ENCODE measurements at places on chromosomes 1 and 21. TPM values are rescaled to one million over a fixed set of nuclear protein-coding genes. Genes with fewer than 3 reads are reported as not detected.
A peak's percentile ranks its signal among the peaks of the same experiment; 100 is the strongest.

The DYRK3 gene
- 6.7 TPM for total RNA-seq

The SLC5A3 gene
- total RNA-seq: 14.8 TPM

The VWA5B1 gene
- 1.4 TPM for total RNA-seq

The LRRC39 gene
- total RNA-seq: 0.25 TPM

The ALDH9A1 gene
- 51.6 TPM for total RNA-seq

The RABGGTB gene
- 139 TPM for total RNA-seq

The YIPF1 gene
- total RNA-seq: 21.9 TPM

The TSPAN1 gene
- total RNA-seq: 0.50 TPM

The SLC1A7 gene
- 0.07 TPM for total RNA-seq

The SPRR4 gene
- not detected for total RNA-seq

The VSIG8 gene
- total RNA-seq: not detected

GRCh38 chr1:25575191-25575590 is 31.8 kb downstream of the LDLRAP1 start:
- H3K27me3 ChIP-seq: no peaks in the 10 kb centered on the region
- H3K27ac ChIP-seq: no peak overlapping the region
- DNase-seq: no peak
- H3K4me3 ChIP-seq: no peak overlapping the region
- no peaks in the 10 kb centered on the region for H3K36me3 ChIP-seq

GRCh38 chr1:47592296-47593012 is 154.6 kb downstream of the FOXD2 start:
- peaks cover 6% of the 10 kb centered on the region for H3K4me1 ChIP-seq
- H3K27me3 ChIP-seq: peaks cover 6% of the 10 kb centered on the region
- peak overlapping the region; percentile 67 for H3K4me3 ChIP-seq
- H3K36me3 ChIP-seq: no peaks in the 10 kb centered on the region
- no peak for DNase-seq

GRCh38 chr1:247096544-247096943 is 7.6 kb downstream of the ZNF669 start:
- no peaks in the 10 kb centered on the region for H3K4me1 ChIP-seq

- H3K27ac ChIP-seq: no peak overlapping the region
- peaks cover 6% of the 10 kb centered on the region for H3K27me3 ChIP-seq
- DNase-seq: no peak
- H3K4me1 ChIP-seq: no peaks in the 10 kb centered on the region
- no peak overlapping the region for H3K4me3 ChIP-seq
Observed at GRCh38 chr21:24367936-24368335, 1239.3 kb downstream of the MRPL39 start.

DNA sequence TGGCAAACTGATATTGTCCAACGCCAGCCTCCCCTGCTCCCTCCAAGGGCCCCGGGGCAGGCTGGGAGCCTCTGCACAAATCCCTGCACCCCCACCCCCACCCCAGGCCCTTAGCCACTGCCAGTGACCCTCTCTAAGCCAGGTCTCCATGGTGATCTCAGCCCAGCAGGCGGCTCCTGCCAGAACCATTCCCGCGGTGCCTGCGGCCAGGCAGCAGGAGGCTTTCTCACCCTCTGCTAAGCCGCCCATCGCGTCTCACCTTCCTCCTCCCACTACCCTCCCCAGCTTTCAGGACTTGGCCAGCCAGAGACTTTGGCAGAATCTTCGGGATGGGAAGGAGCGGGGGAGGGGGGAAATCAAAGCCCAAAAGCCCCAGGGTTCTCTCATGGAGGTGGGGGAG is 46.8 kb upstream of the WASF2 start:
- no peaks in the 10 kb centered on the region for H3K27me3 ChIP-seq
- H3K4me1 ChIP-seq: peaks cover 61% of the 10 kb centered on the region

DNA sequence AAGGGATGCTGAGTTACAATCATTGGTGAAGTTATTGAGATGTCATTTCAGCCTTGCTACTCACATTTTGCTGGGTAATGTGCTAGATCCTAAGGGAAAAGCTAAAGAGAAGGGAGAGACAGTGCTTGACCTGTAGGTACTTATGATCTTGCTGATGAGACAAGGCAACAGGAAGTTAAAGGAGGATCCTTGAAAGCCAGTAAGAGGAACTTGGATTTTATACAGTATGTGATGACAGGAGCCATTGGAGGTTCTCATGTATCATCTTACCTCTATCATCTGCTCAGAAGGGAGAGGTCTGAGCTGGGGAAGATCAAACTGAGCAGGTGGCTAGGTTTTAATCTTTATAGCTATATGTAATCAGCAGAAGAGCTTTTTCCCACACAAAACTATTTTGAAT is 6.3 kb downstream of the APOBEC4 start:
- peaks cover 8% of the 10 kb centered on the region for H3K4me1 ChIP-seq
- H3K27me3 ChIP-seq: no peaks in the 10 kb centered on the region
- DNase-seq: no peak
- H3K36me3 ChIP-seq: no peaks in the 10 kb centered on the region
- H3K4me3 ChIP-seq: no peak overlapping the region
- no peak overlapping the region for H3K27ac ChIP-seq

DNA sequence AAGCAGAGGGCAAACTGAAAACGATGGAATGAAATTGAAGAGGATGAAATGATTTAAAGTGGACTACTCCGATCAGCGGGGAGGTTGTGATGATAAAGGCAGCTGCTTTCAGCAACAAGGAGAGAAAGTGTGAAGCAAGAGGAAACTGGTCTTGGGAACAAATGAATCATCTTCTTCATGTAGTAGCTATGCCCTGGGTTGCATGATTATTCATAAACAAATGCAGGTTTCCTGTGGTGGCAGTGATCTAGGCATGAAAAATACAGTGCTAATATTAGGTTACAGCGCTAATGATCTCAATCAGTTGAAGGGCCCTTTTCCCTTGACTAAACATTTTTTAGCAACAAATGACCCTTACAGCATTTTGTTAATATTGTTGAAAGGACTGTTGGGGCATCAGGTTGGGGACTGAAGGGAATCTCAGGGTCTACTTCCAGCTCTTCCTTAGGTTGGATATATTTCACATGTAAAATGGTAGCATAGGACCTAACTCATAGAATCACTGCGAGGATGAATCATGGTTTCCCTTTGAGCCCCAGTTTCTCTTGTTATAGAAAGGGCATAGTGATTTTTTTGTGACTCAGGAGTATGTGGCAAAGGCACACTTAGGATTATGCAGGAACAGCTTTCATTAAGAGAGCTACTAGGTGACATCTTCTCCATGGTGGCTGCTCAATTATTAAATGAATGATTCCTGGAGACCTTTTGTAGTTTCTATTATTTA is 1.9 kb upstream of the ZFYVE9 start:
- no peaks in the 10 kb centered on the region for H3K36me3 ChIP-seq
- H3K4me3 ChIP-seq: no peak overlapping the region
- H3K27ac ChIP-seq: no peak overlapping the region
- H3K27me3 ChIP-seq: peaks cover 18% of the 10 kb centered on the region

GRCh38 chr1:222889440-222889839 is 74.6 kb downstream of the DISP1 start:
- no peak overlapping the region for H3K27ac ChIP-seq
- 0 out of 2 replicates have a peak, but pooled peaks cover 3% of the 10 kb centered on the region for H3K36me3 ChIP-seq
- H3K4me3 ChIP-seq: no peak overlapping the region
- no peak for DNase-seq
- H3K4me1 ChIP-seq: 0 out of 2 replicates have a peak, but pooled peaks cover 3% of the 10 kb centered on the region
- no peaks in the 10 kb centered on the region for H3K27me3 ChIP-seq

GRCh38 chr1:205519541-205520131 is 15.2 kb downstream of the CDK18 start:
- H3K4me1 ChIP-seq: peaks cover 75% of the 10 kb centered on the region
- peak overlapping the region; percentile 12 for H3K27ac ChIP-seq
- peaks cover 6% of the 10 kb centered on the region for H3K36me3 ChIP-seq
- H3K27me3 ChIP-seq: no peaks in the 10 kb centered on the region
- no peak for DNase-seq
- no peak overlapping the region for H3K4me3 ChIP-seq

- H3K4me1 ChIP-seq: no peaks in the 10 kb centered on the region
- no peak overlapping the region for H3K27ac ChIP-seq
- no peak overlapping the region for H3K4me3 ChIP-seq
- DNase-seq: no peak
Observed at GRCh38 chr1:2926447-2927055, 94.7 kb upstream of the ACTRT2 start.

GRCh38 chr1:112061901-112062320 is 72.4 kb upstream of the KCND3 start:
- DNase-seq: no peak
- no peak overlapping the region for H3K4me3 ChIP-seq
- H3K27me3 ChIP-seq: no peaks in the 10 kb centered on the region

GRCh38 chr1:6016191-6016865 is 24.1 kb upstream of the NPHP4 start:
- H3K27ac ChIP-seq: no peak overlapping the region
- no peaks in the 10 kb centered on the region for H3K27me3 ChIP-seq
- H3K4me1 ChIP-seq: no peaks in the 10 kb centered on the region

DNA sequence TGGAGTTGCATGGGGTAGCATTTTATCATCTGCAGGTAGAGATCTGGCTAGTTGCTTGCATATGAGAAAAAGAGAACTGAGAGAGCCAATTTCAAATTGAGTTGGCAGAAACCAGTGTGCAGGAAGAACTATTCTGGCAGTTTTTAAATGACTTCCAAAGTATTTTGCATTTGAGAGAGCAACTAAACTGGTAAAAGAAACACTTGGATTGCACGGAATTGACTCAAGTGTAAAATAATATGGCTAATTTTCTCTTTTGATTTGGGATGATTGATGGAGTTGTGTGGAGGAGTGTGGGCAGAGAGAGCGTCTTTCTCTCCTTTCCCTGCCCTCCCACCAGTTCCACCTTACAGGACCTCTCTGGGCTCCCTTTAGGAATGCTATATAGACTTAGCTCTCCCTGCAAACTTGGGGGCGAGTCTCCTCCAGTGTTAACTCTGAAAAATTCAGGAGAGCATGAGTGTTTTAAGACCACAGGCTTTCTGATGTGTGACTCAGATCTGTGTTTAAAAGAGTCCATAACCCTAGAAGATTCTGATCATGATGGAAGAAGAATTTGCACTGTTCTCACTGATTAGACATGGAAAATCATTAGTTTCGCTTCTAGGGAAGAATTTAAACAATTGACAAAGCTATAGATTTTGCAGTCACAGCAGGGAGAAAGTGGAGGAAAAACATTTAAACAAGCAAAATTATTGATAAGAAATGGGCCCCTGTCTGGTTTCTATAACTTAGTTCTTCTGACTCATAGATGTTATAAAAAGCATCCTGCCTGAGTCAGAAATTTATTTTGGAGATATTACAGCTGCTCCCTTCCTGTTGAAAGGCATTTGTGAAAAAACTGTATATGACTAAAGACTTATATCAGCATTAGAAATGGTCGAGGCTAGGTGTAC is 24.9 kb upstream of the CTBS start:
- no peak overlapping the region for H3K27ac ChIP-seq
- H3K4me1 ChIP-seq: peaks cover 9% of the 10 kb centered on the region
- H3K4me3 ChIP-seq: no peak overlapping the region
- no peak for DNase-seq
